Epithelial cell of proximal tubule (primary cell): ENCODE measurements at places on chromosomes 4 and X. TPM values are rescaled to one million over a fixed set of nuclear protein-coding genes. Genes with fewer than 3 reads are reported as not detected.

GRCh38 chr4:45663628-45664081 lies 460.2 kb downstream of the GABRG1 start:
- no peak for DNase-seq

DNA sequence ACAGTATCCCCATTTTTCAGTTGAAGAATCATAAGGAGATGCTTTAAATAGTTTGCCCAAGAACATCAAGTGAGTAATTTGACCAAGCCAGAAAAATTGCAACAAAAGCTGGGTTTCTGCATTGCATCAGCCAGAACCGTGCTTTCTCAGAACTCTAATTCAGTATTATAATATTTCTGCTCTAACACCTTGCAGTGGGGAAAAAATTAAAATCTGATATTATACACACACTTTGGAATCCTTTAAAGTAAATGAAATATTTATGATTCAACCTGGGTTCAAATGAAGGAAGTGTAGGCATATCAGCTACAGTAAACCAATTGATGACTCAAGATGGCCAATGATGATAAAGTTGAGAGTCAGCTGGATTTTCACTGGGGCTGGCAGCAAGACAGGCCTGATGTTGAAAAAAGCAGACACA lies 387.6 kb upstream of the ZFP42 start:
- no peak for DNase-seq

NXF2B gene
- total RNA-seq: not detected in 2 replicates

DNA sequence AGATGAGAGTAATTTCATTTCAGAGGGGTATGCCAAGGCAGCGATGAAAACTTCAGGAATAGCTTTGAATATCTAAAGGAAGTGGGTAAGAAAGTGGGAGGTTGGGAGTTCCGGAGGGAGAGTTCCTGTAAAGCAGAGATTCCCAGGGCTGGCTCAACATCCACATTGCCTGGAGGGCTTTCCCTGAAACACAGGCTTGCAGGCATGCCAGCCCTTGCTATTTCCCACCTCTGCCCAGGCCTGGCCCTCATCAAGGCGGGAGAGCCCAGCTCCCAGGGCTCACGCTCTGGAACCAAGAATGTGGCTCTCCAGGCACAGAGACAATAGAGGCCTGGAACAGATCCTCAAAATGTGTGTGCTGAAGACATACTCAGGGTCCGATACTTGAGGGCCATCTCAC lies 43.8 kb upstream of the CLDN34 start:
- DNase-seq: no peak
